ENCODE measurements at places on chromosomes 6 and 20. TPM values are rescaled to one million over a fixed set of nuclear protein-coding genes. Genes with fewer than 3 reads are reported as not detected.

BPIFB4 gene
- total RNA-seq = not detected

MYL9 gene
- 2.0 TPM for total RNA-seq

SPTLC3 gene
- total RNA-seq = 1.1 TPM

SPEF1 gene
- total RNA-seq = 0.13 TPM

SLC22A16 gene
- total RNA-seq = not detected

SIM1 gene
- total RNA-seq = under 0.01 TPM

TNXB gene
- 0.13 TPM for total RNA-seq

RGS17 gene
- 4.8 TPM for total RNA-seq

SLC29A1 gene
- total RNA-seq = 132 TPM

ZBTB46 gene
- total RNA-seq = 3.2 TPM

GRM1 gene
- under 0.01 TPM for total RNA-seq

NTSR1 gene
- 0.43 TPM for total RNA-seq

LAMA5 gene
- 108 TPM for total RNA-seq

PRKN gene
- 2.1 TPM for total RNA-seq

PAX1 gene
- not detected for total RNA-seq

BHLHE23 gene
- not detected for total RNA-seq

SLC26A8 gene
- total RNA-seq = under 0.01 TPM

SEMG2 gene
- total RNA-seq = not detected

PNPLA1 gene
- not detected for total RNA-seq

SRMS gene
- total RNA-seq = not detected

C6orf15 gene
- not detected for total RNA-seq

Data from thoracic aorta endothelial cell (primary cell).